ENCODE measurements at places on chromosomes 11 and 22. TPM values are rescaled to one million over a fixed set of nuclear protein-coding genes. Genes with fewer than 3 reads are reported as not detected.
A peak's percentile ranks its signal among the peaks of the same experiment; 100 is the strongest.

Gene THAP7
- total RNA-seq = 20.4 TPM

Gene DDX17
- total RNA-seq = 341 TPM

Gene RBMXL2
- not detected for total RNA-seq

Gene ENTHD1
- total RNA-seq = 0.81 TPM

Gene CACNA1I
- 0.31 TPM for total RNA-seq

GRCh38 chr11:91854171-91854570, 370.4 kb upstream of the FAT3 start:
- no peak for DNase-seq

DNA sequence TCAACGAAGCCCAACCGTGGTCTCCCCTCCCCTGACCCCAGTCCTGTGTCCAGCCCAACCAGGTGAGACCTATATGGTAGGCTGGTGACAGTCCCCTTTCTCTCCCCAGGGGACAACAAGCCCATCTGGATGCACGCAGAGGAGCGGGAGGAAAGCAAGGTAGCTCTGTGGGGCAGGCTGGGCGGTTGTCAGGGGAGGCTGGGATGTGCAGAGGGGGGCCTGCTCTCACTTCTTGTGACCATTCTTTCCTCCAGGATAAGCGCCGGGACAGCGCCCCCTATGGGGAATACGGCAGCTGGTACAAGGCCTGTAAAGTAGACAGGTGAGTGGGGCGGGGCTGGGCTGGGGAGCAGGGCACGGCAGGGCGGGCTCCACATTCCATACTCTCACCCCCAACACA, 3.5 kb upstream of the RAB1B start:
- DNase-seq = peak; percentile 52

DNA sequence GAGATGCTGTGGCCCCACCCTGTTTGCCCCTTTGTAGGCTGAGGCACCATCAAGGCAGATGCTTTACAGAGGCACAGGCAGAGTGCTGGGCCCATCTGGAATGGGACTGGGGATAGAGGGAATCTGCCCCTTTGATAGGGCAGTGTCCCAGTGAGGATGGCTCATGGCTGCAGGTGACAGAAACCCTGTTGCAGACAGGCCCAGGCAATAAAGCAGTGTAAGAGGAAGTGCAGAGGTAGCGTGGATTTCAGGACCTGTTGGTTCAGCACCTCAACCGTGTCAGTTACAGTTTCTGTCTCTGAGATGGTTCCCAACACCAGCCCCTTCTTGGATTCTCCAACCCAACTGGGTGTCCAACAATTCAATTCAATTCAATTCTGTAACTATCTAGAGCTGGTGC, 25.1 kb downstream of the PRDM11 start:
- DNase-seq = no peak

DNA sequence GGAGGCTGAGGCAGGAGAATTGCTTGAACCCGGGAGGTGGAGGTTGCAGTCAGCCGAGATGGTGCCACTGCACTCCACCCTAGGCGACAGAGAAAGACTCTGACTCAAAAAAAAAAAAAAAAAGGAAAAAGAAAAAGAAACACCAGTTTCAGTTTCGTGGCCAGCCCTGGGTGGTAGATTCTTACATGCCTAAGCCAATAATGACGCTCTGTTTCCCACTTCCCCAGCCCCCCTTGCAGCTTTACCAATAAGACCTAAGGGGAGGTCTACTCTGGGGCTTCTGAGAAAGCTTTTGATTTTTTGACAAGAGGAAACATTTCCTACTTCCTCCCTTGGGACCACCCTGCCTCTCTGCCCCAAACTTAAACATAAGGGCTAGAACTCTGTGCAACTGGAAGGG, 30.0 kb upstream of the PTPRJ start:
- peak; percentile 66 for DNase-seq

GRCh38 chr11:70497536-70498075, 99.3 kb downstream of the CTTN start:
- no peak for DNase-seq

DNA sequence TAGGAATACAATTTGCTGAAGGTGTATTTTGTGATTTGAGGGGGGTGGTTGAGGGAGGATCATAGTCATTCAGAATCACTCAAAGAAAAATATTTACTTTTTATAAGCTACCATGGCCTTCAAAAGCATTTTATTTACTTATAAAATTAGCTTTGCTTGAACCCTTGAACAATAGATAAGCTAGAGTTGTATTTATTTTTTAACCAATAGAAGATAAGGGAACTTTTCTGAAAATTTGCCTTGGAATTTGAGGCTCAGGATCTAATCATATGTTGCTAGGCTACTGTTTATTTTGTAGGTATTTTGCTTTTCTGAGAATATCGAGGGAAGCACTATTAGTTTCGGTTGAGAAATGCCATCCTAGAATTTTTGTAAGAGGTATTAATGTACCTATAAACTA, 82.1 kb downstream of the EMSY start:
- DNase-seq = no peak

DNA sequence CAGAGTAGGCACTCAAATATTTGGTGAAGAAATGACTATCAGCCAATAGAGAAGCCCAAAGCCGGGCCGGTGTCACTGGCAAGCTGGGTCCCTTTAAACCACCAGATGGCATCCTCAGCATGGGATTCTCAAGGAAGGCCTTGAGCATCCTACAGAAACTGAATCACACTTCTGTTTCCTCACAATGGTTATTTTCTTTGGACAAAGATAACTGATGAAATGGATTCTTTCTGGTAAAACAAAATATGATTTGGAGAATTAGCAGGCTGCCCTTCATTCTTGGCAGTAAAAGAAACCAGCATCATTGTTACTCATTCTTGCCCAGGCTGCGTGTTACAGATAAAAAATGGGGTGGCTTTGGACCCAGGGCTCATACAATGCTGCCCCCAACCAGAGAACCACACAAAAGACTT, 30.3 kb upstream of the ASPHD2 start:
- peak; percentile 84 for DNase-seq

- DNase-seq = no peak
Measured at GRCh38 chr22:50056214-50056972, 1.7 kb downstream of the TTLL8 start.

Data from activated naive CD4-positive, alpha-beta T cell treated with anti-CD3 and anti-CD28 coated beads for 36 hours (primary cell).